Fibroblast of skin of right quadriceps (primary cell): ENCODE measurements at places on chromosomes 2 and 18.

GRCh38 chr18:58325494-58325893 lies 281.5 kb downstream of the NEDD4L start:
- peak; percentile 80 for DNase-seq

DNA sequence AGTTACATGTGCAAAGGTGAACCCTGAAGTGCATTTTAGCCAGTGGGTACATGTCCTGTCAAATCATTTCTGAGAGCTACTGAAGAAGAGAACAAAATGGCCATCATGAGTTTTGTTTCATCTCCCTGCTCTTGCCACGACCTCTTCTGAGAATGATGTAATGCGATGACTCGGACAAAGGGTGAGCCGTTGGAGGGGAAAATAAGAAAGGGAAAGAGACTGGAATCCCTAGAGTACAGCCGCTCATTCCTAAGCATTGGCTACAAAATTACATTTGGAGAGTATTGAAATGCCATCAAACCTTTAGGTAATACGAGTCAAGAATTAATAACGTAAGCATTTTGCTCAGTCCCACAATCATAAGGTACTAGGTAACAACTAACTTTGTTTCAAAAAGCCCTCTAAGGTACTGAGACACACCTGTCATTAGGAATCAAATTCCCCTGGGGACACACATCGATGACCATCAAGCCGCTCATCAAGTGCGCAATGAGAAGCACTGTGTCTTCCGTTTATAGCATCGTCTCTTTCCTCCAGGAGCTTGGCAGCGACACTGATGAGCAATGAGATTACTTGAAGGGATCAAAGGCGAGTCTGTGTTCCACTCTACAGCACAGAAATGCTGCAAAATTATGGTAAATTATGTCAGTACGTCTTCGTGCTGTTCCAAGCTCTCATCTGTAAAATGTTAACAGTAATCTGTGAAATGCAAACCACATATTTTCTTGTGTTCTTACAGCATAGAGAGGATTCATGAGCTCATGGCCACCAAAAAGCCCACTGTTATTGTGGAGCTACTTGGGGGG lies 97.3 kb upstream of the PIEZO2 start:
- DNase-seq = peak; percentile 82

DNA sequence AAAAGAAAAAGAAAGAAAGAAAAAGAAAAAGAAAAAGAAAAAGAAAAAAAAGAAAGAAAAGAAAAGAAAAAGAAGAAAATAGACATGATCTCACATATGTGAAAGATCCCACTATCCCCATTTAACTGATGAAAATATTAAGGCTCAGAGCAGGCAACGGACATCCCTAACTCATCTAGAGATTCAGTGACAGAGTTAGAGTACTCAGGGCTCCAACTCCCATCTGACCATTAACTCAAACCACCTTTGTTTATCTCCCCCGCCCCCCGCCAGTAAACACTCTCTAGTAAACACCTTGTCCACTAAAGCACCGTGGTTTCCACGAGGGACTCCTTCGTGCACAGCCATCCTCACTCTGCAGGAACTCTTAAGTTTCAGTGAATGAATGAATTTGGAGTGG lies 142.9 kb downstream of the TGIF1 start:
- DNase-seq = no peak

DNA sequence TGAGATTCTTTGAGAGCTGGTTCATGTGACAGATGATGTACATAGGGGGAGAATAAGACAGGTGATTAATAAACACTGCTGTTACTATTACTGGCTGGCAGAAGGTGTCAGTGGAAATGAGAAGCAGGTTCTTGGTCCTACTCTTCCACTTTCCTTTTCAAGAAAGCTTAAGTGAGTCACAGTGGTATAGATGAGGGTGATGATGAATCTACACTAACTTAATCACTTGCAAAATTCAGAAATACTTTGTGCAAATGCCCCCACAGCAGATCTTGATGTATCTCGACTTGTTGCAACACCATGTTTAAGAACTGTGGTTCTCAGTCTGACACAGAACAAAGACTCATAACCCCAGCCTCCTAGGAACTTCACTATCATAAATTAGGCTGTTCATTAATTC lies 35.9 kb upstream of the MGAT5 start:
- peak; percentile 43 for DNase-seq

DNA sequence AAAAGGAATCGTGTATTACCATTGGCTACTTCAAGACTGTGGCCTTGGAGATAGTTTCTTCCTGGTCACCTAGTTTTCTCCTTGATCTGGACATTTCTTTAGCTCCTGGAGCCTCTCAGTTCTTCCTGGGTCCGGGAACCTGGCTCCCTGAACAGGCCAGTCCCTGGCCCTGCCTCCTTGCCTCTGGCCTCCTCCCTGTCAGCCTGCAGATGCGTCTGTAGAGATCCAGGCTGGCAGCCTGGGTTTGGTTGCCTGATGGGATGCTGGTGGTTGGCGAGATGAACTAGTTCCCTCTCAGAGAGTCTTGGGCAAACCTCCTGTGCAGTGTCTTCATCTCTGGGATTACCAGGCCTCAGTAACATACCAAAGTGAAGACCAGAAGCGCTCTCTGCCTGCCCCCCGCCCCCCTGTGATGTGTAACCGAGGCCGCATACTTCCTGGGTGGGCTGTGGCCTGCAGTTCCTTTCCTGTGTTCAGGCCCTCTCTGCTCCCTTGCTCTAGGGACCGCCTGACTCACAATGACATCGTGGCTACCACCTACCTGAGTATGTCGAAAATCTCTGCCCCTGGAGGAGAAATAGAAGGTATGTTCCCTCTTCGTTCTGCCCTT lies 85.4 kb downstream of the DYSF start:
- no peak for DNase-seq

DNA sequence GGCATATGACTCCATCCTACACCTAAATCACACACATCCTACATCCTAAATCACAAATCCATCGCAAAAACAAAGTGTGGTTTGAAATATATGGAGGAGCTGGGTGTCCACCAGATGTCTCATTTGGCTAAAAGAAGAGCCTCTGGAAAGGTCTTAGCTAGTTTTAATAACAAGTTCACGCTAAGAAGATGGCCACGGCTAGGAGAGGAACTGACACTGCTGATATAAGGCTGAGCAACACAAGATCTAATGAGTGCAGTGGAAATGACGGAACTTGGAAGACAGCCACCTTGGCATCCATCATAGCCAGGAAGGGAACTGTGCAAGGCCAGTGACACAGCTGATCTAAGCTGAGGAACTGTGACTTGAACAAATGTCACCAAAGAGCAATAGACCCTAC lies 60.0 kb upstream of the AGAP1 start:
- peak; percentile 14 for DNase-seq

GRCh38 chr2:66575625-66576310 lies 140.8 kb downstream of the MEIS1 start:
- DNase-seq = peak; percentile 39
